G401 (cell line): ENCODE measurements at places on chromosomes 4 and X.

DNA sequence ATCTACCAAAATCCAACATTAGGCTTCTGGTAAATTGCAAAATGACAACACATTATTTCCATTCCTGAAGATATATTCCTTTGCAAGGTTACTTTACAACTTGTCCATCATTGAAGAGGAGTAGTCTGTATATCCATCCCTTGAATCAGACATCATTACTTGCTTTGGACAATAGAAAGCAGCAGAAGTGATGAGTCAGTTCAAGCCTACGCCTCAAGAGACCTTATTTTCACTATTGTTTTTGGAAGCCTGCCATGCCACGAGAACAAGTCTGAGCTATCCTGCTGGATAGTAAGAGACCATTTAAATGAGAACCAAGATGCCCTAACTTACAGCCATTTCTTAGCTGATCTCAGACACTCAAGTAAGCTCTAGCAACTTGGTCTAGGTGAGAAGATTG is 246.0 kb upstream of the HHIP start:
- no peak for DNase-seq

- DNase-seq: no peak
Measured at GRCh38 chr4:137039370-137039769, 492.9 kb downstream of the PCDH18 start.

DNA sequence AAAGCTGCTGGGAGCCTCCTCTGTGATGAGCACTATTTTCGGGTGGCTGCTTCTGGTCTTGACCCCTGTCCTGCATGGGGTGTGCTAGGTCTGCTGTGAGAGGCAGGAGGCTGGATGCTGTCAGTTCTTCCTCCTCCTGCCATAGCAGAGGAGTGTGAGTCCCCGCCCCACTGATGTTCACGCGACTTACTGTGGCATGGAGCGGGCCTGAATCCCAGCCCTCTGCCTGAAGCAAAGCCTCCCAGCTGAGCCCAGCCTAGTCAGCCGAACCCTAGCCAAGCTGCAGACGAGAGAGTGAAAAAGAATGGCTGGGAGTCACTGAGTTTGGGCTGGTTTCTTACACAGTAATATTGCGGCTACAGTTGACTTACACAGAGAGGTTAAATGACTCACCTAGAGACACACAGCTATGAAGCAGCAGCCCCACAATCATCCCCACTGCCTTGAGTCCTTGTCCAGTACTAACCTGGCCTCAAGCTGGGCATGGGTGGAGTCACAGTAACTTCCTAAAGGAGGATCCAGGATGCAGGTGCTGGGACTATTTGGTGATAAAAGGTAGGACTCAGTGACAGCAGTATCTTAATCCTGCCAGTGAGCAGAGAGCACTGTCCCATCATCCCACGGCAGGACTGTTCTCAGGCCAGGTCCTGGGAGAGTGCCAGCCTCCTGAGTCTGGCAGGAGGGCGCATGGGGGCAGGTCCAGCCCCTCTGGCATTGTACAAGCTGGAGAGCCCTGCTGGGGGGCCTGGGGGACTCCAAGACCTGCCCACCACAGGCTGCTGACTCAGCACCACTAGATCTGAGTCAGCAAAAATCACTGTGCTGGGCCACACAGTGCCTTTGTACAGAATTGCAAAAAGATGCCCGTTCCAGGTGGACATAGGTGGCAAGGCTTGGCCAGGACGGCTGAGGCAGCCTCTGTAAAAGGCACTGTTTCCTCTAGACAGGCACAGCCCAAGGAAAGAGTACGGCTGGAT is 60.4 kb upstream of the CRMP1 start:
- DNase-seq: no peak

DNA sequence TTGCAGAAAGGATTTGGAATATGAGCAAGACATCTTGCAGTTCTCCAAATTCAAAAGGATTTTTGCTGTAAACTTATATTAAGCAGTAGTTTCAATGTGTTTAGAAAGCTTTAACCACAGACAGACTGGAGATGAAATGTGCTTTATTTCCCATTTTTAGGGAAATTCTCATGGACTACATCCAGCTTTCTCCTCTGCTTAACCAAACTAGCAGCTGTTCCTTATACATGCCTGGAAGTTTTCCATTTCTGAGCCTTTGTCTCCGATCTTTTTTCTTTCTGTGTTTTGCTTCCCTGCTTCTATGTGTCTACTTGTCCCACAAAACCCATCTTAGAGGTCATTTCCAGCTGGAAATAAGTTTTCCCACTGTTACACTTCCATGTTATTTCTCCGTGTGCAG is 41.6 kb downstream of the TMA16 start:
- DNase-seq: peak; percentile 52

- no peak for DNase-seq
Measured at GRCh38 chr4:38868059-38868960, 704 bp downstream of the FAM114A1 start.

- no peak for DNase-seq
Measured at GRCh38 chrX:43631841-43632240, 24.3 kb upstream of the MAOA start.

DNA sequence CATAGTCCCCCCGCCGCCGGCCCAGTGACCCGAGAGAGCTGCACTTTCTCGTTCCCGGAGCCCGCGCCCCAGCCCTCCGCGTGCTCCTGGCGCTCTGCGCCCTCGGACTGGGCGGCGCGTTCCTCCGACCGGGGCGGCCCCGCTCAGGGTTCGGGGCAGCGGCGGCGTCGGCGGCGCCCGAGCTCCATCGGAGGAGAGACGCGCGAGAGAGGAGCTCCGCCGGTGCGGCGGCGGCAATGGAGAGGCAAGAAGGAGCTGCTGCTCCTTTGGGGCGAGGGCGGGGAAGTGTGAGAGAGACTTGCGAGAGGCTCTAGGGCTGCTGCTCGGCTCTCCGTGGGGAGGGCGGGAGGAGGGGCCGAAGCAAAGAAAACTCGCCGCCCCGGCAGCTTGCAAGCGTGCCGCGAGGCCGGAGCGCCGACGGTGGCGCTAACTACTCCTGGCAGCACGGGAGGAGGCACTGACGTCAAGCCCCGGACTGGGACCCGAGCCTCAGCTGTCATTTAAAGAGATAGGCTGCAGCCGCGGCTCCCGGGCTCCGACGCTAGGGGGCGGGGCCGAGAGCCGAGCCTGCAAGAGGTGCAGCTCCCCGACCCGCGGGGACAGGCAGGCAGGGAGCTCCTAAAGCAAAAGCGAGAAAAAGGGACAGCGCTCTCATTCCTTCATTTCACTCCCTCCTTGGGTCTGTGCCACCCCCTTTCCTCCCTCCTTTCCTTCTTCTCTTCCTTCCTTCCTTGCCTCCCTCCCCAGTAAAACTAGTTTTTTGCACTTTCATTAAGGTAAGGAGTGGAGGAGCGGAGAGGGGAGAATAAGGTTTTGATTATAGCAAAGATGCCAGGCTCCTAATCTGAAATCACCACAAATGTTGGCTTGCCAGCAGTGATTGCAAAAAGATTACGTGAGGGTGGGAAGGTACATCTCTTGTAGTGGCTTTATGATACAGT is at the start of gene KCTD8:
Gene KCTD8, minus strand, starts transcription at position 289 of the 941 bp plus-strand sequence.
- DNase-seq: peak; percentile 98

GRCh38 chr4:83012200-83012686 is 1.6 kb upstream of the LIN54 start:
- DNase-seq: peak; percentile 13

DNA sequence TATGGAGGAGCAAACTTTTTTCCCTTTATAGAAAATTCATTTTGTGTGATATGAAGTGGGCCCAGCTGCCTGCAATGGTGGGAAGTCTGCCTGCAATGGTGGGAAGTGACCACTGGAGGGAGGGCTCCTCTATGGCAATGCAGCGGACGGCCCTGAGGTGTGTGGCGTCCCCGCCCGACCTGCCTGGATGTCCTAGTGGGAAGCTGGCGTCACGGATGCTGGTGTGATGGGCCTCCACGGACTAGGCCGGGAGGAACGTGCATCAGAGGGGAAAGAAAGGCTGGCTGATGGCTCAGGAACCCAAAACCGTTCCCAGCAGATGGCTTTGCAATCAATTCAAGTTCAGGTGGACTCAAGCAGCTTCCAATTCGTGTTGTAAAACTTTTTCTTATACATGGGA is 177.9 kb downstream of the AFAP1 start:
- DNase-seq: peak; percentile 50

DNA sequence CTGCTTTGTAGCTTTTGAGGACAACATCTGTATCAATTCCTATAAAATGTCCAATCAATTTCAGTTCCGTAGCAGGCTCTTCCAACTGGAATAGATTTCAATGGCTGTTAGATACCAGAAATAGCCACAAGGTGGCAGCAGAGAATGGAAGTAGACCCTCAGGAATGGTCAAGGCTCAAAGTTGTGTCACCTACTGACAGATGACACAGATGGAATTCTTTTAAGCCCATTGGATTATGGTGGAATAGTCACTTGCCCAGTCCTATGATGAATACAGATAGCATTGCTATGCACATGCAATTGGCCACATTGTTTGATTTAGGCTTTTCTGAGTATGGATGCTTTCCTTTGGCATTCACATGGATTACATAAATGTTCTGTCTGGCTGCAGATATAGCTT is 130.4 kb upstream of the RADX start:
- peak; percentile 36 for DNase-seq

DNA sequence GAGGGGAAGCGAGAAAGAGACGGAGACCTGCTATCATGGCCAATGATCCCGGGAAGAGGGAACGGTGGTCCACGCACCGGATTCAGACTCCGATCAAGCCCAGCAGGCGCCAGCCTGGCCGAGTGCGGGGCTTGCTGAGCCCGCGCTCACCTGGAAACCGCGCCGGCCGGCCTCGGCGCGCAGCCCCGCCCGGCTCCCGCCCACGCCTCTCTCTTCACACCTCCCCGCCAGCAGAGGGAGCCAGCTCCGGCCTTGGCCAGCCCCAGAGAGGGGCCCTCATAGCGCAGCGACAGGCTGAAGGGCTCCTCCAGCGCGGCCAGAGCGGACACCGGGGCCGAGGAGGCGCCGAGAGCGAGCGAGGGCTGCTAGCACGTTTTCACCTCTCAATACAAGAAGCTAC is 36.8 kb upstream of the SPANXN2 start:
- DNase-seq: no peak

GRCh38 chr4:185920171-185920570 is 108.2 kb upstream of the SORBS2 start:
- DNase-seq: no peak

- DNase-seq: no peak
Measured at GRCh38 chrX:40007756-40008705, 89.7 kb downstream of the BCOR start.

- DNase-seq: no peak
Measured at GRCh38 chr4:149801416-149801815, 14.2 kb downstream of the IQCM start.

DNA sequence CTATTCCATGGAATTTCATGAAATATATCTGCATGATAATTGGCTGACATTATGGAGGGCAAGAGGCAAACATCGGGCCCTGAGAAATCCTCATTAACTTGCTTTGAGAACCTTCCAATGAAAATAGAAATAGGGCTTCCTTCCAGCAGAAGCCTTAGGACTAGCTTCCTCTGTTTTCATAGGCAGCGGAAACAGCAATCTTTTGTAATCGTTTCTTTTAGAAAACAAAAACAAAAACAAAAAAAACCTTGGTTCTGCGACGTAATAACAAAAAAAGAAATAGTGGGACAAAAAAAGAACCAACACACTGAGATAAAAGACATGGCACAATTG is 62.9 kb downstream of the GEMIN8 start:
- DNase-seq: no peak

GRCh38 chr4:183306811-183307210 is 13.3 kb downstream of the CLDN22 start:
- DNase-seq: no peak

DNA sequence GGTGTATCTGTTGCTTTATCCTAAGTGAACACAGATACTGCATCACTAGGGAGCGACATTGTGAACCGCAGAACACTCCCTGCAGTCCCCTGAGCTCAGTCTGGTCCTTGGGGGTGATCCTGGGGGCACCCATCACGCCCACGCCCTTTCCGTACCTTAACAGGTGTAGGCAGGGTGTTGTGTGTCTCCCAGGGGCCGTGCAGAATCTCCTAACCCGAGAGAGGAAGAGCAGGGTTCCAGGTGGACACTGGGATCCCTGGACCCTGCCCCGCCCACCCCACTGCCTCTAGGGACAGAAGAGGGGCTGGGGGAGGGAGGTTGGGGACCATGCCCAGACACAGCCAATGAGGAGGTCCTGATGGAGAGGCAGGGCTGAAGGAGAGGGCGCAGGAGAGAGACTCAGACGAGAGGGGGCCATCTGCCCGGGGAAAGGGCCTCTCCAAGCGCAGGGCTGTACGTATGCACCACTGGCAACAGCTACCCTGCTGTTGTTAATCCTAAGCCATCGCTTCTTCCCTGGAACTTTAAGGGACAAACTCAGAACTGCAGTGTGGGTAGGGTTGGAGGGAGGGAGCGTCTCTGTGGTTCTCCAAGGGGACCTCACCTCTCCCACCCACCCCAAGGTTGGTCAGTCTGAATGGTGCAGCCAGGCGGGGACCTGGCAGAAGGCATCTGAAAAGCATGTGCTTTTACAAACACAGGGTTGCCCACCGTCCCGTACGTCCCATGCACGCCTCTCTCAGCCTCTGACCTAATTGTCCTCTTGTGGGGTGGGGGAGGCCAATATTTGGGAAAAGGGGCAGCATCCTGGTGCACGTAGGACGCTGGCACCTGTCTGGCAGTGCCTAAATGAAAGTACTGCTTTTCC is 2.5 kb downstream of the P2RY8 start:
- no peak for DNase-seq

GRCh38 chr4:3514806-3515501 is 17.3 kb downstream of the LRPAP1 start:
- no peak for DNase-seq

DNA sequence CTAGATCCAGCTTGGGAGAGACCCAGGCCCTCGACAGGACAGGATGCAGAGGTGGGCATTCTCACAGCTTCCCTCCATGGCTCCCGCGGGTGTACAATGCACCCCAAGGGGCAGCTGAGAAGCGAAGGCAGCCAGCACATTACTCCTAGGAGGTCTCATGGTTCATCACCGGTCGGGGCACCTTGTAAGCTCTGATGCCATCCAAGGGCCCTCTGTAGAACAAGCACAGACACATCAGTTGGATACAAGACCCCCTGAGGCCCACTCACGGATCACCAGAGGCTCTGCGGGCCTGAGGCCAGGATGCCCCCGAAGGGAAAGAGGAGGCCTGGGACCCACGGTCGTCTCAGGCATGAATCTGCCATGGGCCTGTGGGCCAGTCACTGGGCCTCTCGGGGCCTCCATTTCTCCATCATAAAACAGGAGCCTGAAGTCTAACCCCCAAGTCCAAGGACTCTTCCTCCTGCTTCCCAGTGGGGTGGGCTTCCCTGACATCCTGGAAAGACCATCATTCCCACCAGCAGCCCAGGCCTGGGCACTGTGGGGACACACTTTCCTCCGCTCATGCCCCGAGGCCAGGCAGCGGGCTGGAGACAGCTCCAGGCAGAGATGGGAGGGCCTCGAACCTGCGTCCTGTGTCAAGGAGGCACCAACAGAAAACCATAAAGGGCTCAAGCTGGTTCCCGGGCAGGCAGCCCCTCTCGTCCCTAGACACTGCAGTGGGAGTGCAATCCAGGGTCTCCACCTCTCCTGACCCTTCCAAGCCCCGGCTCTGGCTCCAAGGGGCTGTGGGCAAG is 20.1 kb downstream of the HMX1 start:
- DNase-seq: no peak

GRCh38 chrX:39724544-39724943 is 373.2 kb downstream of the BCOR start:
- no peak for DNase-seq
